A172 (cell line): ENCODE measurements at places on chromosomes 1 and 21. TPM values are rescaled to one million over a fixed set of nuclear protein-coding genes. Genes with fewer than 3 reads are reported as not detected.

- DNase-seq: no peak
Observed at GRCh38 chr1:172581273-172581672, 48.3 kb downstream of the SUCO start.

DNA sequence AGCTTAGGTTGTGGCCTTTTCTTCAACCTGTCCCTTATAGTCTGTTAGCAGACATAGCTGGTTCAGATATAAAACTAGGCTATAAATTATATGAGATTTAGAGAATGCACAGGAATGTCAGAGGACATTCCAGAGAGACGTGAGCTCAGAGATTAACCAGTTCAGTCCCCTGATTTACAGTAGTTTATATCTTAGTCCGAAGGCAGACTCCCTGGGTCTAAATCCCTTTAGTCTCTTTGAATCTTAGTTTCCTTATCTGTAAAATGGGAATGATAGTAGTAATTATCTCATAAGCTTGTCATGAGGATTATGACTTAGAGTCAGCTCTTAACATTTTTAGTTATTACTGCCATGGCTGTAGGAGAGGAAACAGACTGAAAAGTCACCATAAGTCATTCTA lies 45.5 kb upstream of the PLXNA2 start:
- peak; percentile 25 for DNase-seq

DNA sequence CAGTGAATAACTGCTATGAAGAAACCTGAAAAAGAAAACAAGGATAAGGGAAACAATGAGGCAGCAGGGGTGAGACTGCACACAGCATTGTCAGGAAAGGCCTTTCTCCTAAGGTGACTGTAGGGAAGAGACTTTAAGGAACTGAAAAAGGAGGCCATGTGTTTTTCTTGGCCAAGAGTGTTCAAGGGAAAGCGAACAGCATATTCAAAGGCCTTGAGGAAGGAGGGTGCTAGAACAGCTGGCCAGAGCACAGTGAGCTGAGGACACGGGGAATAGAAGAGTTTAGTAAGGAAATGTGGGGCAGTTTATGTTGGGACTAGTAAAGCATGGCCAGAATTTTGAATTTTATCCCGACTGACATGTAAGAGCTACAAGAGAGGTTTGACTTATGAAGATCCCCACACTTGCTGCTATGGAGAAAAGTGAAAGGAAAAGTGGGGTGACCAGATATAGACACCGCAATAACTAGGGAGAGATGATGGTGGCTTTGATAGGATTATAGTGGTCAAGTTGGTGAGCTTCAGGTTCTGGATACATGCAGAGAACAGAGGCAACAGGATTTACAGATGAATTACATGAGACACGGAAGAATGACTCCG lies 1.4 kb downstream of the RWDD2B start:
- DNase-seq: no peak

ACTL8 gene
- not detected in 2 replicates for total RNA-seq

- DNase-seq: no peak
Observed at GRCh38 chr1:117341123-117341522, 26.1 kb upstream of the MAN1A2 start.

OR10J1 gene
- not detected in 2 replicates for total RNA-seq

DNA sequence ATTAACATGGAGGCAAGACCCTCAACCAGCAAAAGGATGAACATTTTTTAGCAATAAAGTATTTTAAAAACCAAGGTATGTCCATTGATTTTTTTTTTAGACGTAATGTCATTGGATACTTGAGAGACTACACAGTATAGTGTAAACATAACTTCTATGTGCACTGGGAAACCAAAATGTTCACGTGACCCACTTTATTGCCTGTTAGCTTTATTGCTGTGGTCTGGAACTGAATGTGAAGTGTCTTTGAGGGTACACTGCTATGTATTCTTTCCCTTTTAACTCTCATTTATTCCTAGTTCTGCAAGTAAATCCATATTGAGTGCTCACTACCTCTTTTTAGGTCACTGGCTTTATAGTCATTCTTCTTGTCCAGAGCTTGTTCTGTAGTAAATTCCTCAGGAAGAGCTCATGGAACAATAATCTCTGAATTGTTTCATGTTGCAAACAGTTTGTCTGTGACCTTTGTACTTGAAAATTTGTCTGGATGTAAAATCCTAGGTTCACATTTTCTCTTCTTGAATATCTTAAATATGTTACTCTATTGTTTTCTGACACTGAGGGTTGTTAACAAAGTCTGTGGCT lies 20.6 kb downstream of the ABCD3 start:
- no peak for DNase-seq

C1orf226 gene
- total RNA-seq: 1.9 and 2.9 TPM in 2 replicates
